Activated CD4-positive, alpha-beta T cell treated with anti-CD3 and anti-CD28 coated beads for 36 hours (primary cell): ENCODE measurements at places on chromosomes 4 and X. TPM values are rescaled to one million over a fixed set of nuclear protein-coding genes. Genes with fewer than 3 reads are reported as not detected.

DNA sequence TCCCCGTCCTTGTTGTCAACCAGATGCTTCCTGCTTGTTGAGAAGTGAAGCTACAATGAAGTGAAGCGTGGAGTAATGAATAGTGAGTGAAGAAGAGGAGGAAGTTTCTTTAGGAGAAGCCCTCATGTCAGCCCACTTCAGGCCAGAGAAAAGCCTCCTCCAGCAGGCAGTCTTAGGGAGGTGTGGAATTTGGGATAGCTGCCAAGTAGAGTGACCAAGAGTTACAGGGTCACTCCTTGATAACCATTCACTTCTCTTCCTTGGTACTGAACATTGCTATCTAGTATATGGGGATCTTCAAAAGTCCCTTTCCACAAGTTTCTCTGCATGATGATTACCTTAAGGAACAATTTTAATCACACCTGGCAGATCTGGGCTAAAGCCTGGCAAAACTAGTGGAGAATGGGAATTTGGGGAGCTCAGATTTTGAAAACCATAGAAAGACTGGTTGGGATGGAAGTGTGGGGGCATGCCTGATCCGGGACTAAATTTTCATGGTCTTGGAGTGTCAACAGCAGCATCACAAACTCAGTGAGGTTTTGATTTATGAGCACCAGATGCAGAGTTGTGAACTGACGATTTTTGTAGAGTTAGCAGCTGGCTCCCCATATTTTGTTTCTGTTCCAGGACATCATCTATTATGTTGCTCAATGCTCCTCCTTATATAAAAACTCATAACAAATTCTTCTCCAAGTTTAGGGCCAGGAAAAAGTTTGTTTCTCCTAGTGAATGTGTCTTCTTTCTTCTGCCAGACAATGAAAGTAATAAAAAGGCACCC is 53.1 kb downstream of the IGSF1 start:
- no peaks in the 10 kb centered on the region for H3K36me3 ChIP-seq
- DNase-seq: no peak
- H3K27ac ChIP-seq: no peak overlapping the region
- H3K4me1 ChIP-seq: no peaks in the 10 kb centered on the region
- no peak overlapping the region for H3K4me3 ChIP-seq
- H3K27me3 ChIP-seq: no peaks in the 10 kb centered on the region

The EVC2 gene
- total RNA-seq: 0.48 TPM

The CLCN5 gene
- total RNA-seq: 2.6 TPM

The GRIA3 gene
- total RNA-seq: not detected

The AMBN gene
- total RNA-seq: not detected
